Bronchial epithelial cell (primary cell): ENCODE measurements at places on chromosomes 4 and X. TPM values are rescaled to one million over a fixed set of nuclear protein-coding genes. Genes with fewer than 3 reads are reported as not detected.

- peak; percentile 13 for DNase-seq
Measured at GRCh38 chr4:168269896-168270295, 48.7 kb downstream of the DDX60 start.

- DNase-seq, result peak; percentile 87
Measured at GRCh38 chr4:74423104-74423503, 21.8 kb upstream of the AREG start.

DNA sequence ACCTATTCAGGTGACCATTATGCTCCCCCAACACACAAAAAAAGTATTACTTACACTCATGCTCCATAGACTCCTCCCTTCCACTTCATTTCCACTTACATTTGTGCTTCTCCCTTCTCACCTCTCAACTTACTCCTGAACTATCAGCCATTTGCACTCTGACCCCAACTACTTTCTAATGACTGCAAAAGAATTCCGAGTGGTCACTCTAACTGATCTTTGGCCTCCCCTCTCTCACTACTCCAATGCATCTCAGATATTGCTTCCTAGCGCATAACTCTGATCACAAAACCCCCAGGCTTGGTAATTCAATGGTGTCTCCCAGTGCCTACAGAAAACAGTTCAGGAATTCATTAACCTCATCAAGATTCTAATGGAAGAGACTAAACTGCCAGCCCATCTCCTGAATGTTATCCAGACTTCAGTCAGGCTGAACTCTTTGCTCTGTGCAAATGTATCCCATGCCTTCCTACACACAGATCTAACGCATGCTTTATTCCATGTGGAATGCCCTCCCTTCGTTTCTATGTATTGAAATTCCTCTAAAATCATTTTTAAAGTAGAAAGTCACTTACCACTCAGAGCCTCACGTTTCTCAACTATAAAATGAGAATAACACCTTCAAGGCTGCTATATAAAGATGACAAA is 61.1 kb downstream of the FRYL start:
- DNase-seq, result no peak

DNA sequence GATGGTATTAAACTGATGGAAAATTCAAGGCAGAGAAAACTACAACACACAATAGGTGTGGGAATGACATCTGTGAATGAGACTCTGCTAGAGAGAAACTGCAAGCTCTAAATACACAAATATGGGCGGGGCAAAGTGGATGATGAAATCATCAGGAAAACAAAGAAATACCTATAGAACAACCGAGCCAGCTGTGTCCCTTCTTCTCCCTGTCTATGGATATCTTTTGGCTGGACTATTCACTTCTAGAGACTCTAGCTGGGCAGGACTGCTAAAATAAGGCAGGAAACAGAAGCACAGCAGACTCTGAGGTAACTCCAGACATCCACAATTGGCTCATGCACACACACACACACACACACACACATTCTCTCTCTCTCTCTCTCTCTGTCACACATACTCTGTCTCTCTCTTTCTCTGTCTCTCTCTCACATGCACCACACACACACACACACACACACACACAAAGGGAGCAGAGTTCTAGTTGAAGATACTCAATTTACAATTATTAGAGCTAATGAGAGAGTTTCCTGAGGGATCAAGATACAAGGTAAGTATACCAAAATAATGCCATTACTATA is 27.2 kb upstream of the EDNRA start:
- DNase-seq, result peak; percentile 69

DNA sequence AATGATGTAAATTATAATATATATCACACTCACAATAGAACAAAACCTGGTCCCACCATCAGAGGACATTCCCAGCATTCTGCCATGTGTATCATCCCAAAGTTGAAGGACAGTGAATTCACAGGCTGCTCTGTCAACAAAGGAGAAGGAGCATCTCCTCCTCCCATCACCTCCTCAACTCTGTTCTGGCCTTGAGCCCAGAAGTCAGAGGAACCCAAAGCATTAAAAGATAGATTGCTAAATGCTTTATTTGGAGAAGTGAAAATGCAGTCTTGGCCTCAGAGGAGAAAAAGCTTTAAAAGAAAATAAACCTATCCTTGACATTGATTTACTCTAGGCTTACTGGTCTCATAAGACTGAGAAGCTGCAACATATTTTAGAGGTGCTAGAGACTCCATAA is 268.8 kb upstream of the RASGEF1B start:
- no peak for DNase-seq

DNA sequence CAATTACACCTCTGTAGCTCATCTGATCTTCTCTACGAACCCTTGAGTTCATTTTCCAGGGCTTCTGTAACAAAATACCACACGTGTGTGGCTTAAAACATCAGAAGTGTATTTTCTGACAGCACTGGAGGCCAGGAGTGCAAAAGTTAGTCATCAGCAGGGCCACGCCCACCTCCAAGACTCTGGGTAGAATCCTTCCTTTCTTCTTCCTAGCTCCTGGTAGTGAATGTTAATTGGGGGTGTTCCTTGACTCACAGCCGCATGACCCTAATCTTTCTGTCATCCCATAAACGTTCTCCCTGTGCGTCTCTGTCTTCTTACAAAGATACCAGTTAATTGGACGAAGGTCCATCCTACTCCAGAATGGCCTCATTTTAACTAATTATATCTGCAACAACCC is 115.0 kb downstream of the TRIML1 start:
- DNase-seq, result peak; percentile 12

GRCh38 chr4:83340692-83341343 is 6.2 kb upstream of the HPSE start:
- no peak for DNase-seq

DNA sequence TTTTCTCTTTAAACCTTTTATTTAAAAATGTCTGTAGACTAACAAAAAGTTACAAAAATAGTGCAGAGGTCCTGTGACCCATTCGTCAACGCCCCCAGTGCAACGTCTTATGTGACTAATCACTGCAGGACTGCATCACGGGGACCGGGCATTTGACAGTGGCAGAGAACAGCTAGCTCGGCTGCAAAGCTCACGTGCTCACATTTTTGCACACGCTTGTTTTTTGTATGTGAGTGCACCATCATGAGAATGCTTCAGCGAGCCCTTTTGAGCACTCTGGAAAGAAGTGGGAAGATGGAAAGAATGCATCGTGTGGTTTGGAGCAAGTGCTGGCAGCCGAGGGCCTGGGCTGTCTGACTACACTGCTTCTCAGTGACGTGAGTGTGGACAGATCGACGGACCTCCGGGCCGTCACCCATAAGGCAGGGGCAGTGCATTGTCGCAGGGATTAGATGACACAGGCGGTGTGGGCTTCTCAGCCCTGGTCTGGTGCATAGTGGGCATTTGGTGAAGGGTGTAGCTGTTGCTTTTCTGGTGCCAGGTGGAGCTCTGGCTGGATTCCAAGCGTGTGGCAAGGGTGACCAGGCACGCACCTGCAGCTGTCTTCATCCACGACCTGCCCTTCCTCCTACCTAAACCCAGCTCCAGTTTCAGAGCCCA is 17.7 kb downstream of the SPON2 start:
- DNase-seq, result no peak

- DNase-seq, result no peak
Measured at GRCh38 chr4:78031417-78031950, 25.6 kb upstream of the FRAS1 start.

GRCh38 chr4:33226133-33226532 is 2506.0 kb downstream of the PCDH7 start:
- no peak for DNase-seq

DNA sequence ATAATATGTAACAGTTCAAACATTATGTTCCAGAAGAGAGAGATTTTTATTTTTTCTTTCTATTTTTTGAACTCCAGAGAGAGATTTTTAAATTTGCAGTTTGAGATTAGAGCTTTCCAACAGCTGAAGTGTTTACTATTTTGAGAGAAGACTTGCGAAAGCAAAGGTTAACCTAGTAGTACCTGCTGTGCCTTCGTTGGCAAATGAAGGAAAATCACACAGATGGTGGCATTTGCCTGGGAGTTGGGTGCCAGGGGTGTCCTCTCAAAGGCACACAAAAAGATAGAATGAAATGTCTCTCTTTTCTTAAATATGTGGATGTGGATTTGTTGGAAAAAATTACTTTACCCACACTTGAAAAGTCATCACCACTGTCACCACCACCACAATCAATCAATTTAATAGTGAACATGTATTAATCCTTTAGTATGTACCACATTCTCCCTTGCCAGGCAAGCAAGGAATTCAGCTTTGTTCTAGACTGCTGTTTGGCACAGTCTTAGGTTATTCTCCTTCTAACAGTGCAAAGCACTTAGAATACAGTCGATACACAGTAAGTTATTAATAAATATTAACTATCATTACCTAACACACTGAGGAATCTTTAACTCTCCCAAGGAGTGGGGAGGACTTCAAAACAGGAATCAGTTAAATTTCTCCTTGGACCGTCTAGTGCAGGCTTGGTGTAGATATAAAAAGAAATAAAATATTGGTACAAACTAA is 838.2 kb upstream of the FTHL17 start:
- DNase-seq, result no peak

DNA sequence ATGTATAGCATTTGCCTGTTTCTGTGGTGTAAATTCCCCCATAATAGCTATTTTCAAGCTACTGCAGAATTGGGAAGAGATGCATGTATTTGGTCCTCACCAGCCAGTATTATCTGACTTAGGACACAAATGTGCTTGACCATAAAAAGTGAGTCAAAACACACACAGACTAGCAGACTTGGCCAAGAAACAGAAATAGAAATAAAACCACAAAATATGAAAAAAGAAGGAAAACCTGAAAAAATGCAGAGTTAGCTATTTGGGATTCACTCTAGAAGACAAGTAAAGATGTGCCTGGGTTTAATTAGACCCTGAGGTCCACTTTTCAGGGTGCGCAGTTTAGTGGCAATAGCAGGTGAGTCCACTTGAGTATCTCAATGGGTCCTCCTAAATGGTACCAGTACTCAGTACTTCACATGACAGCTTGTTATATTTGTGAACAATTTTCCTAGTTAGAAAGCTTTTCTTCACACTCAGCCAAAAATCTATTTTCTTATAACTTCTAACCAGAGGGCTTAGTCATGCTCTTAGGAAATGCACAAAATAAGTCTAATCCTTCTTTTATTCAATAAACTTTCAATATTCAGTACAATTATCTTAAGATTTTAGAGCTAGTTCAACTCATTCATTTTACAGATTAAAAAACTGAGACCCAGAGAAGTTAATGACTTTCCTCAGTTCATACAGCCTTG is 108.7 kb upstream of the JADE1 start:
- no peak for DNase-seq

- no peak for DNase-seq
Measured at GRCh38 chr4:185086053-185086452, 57.0 kb upstream of the SLC25A4 start.

DNA sequence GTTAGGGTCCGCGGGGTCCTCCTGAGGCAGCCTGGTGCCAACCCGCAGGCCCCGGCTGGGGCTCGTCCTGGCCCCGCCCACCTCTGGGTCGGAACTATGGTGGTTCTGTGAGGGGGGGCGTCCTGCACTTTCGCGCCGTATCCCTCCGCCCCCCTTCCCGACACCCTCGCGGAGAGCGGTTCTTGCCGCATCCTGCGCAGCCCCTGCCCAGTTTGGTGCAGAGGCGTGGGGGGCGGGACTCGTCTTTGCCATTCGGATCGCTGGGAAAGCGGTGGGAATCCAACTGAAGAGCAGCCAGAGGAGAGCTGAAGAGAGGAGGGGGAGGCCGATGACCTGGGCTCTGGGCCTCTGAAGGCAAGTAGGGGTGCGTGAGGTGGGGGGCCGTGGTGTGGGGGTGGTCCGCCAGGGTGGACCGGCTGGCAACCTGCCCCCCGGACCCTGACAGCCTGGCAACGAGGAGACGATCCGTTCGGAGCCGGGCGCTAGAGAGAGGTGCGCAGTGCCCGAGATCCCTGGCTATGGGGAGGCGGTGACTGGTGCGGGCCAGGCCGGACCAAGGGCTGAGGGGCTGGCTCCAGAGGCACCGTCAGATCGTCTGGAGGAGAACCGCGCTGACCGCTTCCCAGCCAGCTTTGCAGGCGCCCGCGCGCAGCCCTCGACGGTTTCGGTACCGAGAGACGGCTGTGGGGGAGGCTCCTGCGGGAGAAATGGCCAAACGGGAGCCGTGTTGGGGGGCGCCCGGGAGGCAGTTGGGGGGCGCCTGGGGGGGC is at the start of gene GPRASP1:
GPRASP1 (plus strand) TSS at position 242 of the 770 bp plus-strand sequence. CDS start 2,431 bp downstream, outside the sequence.
- no peak for DNase-seq

- no peak for DNase-seq
Measured at GRCh38 chr4:153348006-153348405, 3.5 kb downstream of the MND1 start.

DNA sequence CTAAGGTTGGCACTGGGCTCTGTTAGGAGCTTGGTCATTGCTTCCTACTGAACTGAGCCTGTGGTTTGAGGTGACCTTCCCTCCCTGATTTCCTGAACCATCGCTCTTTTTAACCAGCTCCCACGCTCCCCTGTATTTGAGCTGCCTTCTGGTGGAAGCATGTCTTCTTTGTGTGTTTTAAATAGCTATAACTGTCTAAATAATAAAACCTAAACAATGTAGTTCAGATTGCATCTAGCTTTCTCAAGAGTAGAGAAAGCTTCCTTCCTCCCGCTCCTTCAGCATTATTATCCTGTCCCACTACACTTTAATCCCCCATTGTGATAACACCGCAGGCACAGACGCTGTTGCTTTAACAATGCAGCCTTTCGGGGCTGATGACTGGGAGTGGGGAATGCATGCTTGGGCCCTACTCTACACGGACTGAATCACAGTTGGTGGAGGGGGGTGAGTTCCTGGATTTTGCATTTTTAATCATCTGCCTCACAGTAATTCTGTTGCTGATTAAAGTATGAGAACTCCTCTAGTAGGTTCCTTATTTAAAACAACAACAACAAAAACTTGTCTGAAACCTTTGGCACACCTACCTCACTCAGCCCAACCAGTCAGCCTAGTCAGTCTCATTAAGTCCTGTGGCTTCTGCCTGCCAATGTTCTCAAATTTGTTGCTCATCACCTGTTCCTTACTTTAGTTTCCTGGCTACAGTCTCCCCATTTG is 6.6 kb downstream of the SMS start:
- peak; percentile 42 for DNase-seq

GRCh38 chrX:32873786-32874185 is 337.6 kb downstream of the DMD start:
- peak; percentile 67 for DNase-seq

DNA sequence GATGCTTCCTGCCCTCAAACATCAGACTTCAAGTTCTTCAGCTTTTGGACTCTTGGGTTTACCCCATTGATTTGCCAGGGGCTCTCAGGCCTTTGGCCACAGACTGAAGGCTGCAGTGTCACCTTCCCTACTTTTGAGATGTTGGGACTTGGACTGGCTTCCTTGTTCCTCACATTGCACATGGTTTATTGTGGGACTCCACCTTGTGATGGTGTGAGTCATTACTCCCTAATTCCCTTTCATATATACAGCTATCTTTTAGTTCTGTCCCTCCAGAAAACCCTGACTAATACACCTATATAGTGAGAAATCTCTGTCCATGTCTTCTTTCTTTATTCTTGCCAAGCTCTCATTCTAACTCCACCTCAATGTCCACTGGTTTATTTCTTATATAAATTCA is 736.9 kb upstream of the HS3ST1 start:
- DNase-seq, result peak; percentile 20

The INPP4B gene
- 63.2 and 74.8 TPM in 2 replicates for total RNA-seq

The UPF3B gene
- total RNA-seq, result 1.1 and 2.9 TPM in 2 replicates

The IL1RAPL1 gene
- not detected in 2 replicates for total RNA-seq

The RBMXL3 gene
- not detected in 2 replicates for total RNA-seq

The IGFBP7 gene
- 89.9 and 92.9 TPM in 2 replicates for total RNA-seq
